ENCODE measurements at places on chromosomes 6 and 20.

- ATAC-seq = no peak
Observed at GRCh38 chr6:87522686-87523085, 49.9 kb downstream of the SLC35A1 start.

- ATAC-seq = no peak
Observed at GRCh38 chr20:19381947-19382346, 169.5 kb downstream of the SLC24A3 start.

- ATAC-seq = peak; percentile 56
Observed at GRCh38 chr6:5471044-5471443, 209.7 kb downstream of the FARS2 start.

DNA sequence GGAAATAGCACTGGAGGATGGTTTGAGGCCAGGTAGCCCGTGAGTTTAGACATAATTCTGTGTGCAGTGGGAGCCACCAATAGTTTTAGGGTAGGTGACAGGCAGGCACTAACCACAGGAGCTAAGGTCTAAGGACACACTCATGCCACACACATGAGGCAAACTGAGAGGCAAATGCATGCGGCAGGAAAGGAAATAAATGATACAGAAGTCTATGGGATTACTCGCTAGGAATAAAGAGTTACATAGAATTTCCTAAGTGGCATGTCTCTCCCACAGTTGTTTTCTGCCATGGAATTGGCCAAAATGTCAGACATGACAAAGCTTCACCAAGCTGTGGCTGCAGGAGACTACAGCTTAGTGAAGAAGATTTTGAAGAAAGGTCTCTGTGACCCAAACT, 4.9 kb downstream of the ANKRD66 start:
- ATAC-seq = no peak

DNA sequence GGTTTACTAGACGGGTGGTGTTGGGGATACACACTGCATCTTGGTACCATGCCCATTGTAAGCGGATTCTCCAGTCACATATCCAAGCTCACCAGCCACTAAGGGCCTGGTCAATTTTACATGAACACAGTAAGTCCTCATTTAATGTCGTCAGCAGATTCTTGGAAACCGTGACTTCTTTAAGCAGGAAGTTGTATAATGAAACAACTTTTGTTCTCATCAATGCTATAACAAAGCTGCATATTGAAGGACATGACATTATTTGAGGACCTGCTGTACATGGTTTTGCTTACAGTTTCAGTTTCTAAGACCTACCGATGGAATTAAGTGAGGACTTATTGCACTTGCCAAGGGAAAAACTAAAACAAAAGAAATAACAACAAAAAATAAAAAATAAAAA, 295.6 kb downstream of the SYNE1 start:
- ATAC-seq = no peak

GRCh38 chr20:36093804-36094145, 60.8 kb upstream of the EPB41L1 start:
- ATAC-seq = no peak

DNA sequence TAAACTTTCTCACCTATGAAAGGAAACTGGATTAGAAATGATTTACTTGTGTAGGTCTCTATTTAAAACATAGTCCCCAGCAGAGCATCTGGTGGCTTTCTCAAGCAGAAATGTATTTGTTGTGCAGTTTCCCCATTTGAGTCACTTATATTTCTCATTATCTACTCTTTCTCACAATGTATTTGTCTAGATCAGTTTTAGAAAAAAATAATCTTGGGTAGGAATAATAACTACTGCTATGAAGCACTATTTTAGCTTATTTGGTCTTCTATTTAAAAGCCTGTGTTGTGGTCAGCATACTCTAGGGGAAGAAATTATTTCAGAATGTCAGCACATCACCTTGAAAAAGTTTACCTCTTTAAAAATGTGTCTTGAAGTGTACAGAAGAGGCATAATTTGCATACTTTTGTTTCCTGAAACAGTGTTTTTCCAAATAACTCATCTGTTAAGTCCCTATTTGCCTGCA, 60.9 kb upstream of the PRL start:
- no peak for ATAC-seq

DNA sequence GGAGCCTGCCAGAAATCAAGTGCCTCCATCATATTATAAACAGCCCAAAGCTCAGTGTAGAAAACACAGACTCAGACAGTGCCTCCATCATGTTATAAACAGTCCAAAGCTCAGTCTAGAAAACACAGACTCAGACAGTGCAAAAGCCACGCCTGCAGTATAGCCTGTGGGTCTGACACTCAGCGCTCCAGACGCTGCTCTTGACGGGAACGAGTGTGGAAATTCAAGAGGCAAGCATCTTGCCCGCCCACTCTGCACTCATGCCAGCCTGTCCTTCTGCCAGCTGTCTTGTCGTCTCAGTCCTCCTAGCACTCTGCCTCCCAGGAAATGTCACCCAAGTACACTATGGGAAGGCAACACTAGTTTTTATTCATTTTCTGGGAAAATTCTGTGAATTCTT, 274.2 kb upstream of the CDH4 start:
- ATAC-seq = no peak

GRCh38 chr6:169782966-169783365, 31.5 kb downstream of the ERMARD start:
- no peak for ATAC-seq

DNA sequence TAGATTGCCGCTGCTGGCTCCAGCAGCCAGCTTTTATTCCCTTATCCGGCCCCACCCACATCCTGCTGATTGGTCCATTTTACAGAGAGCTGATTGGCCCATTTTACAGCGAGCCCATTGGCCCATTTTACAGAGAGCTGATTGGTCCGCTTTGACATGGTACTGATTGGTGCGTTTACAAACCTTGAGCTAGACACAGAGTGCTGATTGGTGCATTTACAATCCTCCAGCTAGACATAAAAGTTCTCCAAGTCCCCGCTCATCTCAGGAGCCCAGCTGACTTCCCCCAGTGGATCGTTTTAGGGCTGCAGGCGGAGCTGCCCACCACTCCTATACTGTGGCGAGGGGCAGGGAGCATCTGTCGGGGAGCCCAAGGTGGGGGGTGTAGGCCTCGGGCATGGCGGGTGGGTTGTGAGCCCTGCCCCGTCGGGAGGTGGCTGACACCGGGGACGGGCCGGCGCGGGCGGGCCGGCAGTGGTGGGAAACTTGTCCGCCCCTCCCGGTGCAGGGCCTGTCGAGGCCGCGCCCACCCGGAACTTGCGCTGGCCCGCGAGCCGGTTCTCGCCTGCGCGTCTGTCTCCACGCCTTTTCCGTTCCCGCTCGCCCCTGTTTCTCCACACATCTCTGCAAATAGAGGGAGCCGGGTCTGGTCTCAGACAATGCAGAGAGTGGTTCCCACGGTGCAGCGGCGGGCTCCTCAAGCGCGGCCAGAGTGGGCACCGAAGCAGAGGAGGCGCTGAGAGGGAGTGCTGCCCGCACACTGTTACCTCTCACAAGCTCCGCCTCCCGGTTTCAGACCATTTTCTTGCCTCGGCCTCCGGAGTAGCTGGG, 86.1 kb upstream of the STMND1 start:
- peak; percentile 11 for ATAC-seq

GRCh38 chr6:34389034-34389433, 3.4 kb downstream of the NUDT3 start:
- no peak for ATAC-seq

GRCh38 chr20:32984196-32984595, 20.0 kb downstream of the SUN5 start:
- ATAC-seq = no peak

DNA sequence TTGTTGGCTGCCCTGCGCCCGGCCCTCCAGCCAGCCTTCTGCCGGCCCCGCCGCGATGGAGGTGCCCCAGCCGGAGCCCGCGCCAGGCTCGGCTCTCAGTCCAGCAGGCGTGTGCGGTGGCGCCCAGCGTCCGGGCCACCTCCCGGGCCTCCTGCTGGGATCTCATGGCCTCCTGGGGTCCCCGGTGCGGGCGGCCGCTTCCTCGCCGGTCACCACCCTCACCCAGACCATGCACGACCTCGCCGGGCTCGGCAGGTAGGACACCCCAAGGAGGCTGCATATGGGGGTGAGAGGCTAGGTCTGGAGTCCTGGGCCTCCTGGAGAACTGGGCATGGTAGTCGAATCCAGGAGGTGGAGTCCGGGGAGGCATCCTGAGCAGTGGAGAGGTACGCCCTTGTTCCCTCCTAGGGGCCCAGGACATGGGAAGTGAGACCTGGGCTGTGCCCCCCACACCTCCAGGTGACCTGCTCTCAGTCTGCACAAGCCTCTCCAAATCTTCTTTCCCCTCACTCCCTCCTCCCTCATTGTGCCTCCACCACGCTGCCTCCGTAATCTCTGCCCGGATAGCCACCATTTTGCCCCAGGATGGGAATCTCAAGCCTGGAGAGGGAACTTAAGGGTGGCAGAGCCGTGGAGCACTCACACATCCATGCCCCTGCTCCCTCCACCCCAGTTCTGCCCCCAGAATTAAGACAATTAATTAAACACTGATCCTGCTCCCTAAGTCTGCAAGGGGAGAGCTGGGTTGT, 541 bp downstream of the CDC25B start:
- no peak for ATAC-seq

GRCh38 chr6:106804346-106805335, 169.9 kb downstream of the CD24 start:
- no peak for ATAC-seq

DNA sequence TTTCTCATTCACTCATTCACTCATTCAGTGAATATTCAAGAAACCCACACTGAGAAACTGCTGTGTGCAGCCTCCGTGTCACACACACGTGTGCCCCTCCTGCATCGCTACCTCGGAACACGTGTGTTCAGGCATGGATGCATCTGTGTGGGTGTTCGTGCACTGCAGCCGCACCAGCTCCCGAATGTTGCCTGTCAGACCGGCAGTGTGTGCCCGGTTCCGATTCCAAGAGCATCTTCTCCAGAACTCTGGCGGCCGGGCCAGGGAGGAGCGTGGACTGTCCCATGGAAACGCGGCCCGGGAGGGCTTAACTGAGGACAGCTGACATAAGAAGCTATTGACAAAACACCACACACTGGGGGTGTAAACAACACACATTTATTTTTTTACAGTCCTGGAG, 216.0 kb downstream of the DLL1 start:
- ATAC-seq = no peak

DNA sequence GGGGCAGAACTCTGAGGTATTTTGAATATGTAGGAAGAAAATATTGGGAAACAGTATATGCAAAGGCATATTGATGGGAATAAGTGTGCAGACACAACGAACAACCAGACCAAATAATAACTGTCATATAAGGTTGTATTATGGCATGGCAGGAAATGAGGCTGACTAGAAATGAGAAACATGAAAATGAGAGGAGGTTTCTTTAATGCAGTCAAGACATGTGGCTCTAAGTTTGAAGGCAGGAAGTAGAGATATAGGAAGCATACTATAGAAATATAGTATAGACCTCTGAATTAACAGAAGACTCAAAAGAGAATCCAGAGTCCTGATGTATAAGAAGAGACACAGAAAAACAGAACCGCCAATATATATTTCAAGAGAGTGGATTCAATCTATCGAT, 459.7 kb upstream of the PTCHD4 start:
- no peak for ATAC-seq

DNA sequence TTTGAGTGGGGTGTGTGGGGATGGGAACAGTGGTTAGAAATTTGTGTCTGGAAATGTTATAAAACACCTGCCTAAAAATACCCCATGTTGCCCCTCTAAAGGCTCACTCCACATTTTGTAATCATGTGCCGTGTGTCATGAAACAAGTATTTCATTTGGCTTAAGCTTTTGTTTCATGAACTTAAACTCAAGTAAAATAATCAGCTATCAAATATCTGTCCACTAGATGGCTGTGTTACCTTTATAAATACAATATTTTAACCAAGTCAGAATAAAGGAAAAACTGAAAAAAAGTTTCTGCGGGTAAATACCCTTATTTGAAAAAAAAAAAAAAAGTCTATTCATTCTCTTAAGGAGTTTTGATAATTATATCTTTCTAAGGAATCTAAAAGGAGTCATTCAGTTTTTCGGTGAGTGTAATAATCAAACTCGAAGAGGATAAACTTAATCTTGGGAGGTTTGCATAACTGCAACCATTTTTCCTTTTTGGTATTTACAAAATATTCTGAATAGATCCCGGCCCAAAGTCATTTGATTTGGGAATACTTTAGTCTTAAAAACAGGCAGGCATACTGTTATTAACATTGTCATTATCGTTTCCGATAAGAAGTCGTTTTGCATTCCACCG, 29.9 kb upstream of the MTRF1L start:
- ATAC-seq = no peak

GRCh38 chr6:98014442-98015201, 731.6 kb upstream of the MMS22L start:
- no peak for ATAC-seq

- peak; percentile 78 for ATAC-seq
Observed at GRCh38 chr6:3869632-3870527, 20.7 kb downstream of the FAM50B start.

DNA sequence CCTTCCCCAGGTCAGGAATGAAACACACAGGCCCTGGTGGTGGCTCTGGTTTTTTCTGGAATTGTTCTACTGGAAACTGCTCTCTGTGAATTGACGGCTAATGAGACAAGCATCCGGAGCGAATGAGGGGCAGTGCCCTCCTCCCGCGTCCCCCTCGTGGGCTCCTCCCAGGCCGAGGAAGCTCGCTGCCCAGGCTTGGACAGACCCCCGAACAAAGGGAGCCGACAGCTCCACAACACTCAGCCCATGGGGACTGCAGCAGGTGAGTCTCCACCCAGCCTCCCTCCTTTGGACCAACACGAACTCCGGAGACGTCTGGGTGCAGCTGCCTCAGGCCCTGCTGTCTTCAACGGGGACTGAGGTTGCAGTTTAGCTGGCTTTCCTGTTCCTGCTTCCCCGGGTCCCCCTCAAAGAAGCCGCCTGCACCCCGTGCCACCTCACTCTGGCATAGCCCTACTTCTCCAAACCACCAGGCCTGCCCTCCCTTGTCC, 31.3 kb upstream of the AFDN start:
- ATAC-seq = no peak

GRCh38 chr6:40937491-40937890, 101.5 kb downstream of the UNC5CL start:
- no peak for ATAC-seq

DNA sequence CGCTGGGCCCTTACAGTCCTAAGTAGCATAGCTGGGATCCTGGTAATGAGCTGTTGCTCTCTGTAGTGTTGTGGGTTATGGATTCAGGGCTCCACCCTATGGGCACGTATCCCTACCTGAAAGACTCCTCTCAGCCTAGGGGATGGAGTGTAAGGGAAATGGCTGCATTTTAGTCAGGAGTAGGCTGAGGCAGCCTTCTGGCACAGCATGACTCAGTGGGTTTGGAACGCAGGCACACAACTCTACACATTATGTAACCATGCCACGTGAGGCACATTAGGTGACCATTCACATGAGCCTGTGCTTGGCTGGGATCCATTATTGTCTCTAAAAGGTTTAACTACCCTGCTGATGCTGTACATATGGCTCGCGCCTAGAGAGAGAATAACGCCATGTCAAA, 27.8 kb downstream of the HDDC2 start:
- ATAC-seq = no peak

DNA sequence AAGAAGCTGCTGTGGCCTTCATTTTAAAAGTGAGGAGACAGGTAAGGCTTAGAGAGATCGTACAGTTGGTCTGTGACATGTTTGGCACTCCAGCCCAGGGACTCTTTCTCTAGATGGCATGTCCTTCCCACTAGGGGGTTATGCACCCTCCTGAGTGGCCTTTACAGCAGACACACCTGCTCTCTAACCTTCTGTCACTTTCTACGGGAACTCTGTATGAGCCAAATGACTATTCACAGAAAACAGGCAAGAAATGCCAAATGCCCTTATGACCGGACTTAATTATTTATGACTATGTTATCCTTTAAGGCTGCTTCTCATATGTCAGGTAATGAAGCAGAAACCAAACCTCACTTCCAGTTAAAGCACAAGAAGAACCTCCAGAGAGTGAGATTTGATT, 91.2 kb downstream of the MAP3K5 start:
- no peak for ATAC-seq

All from activated CD4-positive, CD25-positive, alpha-beta regulatory T cell treated with anti-CD3 and anti-CD28 coated beads, Interleukin-2, amount 50 U/mL, for 24 hours (primary cell).